Neuronal stem cell (in vitro differentiated cells): ENCODE measurements at places on chromosomes 12 and 14.
A peak's percentile ranks its signal among the peaks of the same experiment; 100 is the strongest.

- DNase-seq: no peak
Observed at GRCh38 chr14:67987606-67988005, 168.0 kb downstream of the RAD51B start.

- no peak for DNase-seq
Observed at GRCh38 chr12:40117818-40118217, 11.9 kb upstream of the SLC2A13 start.

DNA sequence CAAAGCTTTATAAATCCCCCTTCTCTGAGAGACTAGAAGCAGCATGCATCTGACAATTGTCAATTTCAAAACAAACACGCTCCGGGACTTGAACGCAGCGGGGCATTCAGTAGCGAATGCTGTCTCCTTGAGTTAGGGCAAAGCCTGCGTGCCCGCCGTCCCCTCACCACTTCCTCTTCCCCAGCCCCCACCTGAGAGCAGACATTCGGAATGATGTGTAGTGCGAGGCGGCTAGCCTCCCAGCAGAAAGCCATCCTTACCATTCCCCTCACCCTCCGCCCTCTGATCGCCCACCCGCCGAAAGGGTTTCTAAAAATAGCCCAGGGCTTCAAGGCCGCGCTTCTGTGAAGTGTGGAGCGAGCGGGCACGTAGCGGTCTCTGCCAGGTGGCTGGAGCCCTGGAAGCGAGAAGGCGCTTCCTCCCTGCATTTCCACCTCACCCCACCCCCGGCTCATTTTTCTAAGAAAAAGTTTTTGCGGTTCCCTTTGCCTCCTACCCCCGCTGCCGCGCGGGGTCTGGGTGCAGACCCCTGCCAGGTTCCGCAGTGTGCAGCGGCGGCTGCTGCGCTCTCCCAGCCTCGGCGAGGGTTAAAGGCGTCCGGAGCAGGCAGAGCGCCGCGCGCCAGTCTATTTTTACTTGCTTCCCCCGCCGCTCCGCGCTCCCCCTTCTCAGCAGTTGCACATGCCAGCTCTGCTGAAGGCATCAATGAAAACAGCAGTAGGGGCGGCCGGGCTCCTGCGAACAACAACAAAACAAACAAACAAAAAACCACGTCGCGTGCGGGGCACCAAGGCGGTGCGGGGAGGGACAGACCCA is 2.2 kb downstream of the PRMT8 start:
- no peak for DNase-seq

- no peak for DNase-seq
Observed at GRCh38 chr14:89910691-89911009, 43.9 kb downstream of the EFCAB11 start.

DNA sequence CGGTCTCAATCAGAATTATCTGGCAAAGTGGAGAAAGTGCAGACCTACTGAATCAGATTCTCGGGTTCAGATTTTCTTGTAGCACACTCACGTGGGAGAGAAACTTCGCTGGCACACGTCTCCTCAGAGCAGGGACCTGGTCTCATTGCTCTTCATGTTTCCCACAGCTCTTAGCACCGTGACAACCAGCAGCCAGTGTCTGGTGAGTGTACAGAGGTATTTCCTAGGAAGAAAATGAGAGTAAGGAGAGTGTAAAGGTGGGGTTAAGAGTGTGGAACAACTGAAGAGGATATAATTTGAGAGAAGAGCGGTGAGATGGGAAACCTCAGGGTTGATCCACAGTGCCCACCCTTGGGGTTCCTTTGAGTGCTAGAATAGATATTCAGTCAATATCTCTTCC is 89.2 kb downstream of the ARF6 start:
- DNase-seq: no peak

DNA sequence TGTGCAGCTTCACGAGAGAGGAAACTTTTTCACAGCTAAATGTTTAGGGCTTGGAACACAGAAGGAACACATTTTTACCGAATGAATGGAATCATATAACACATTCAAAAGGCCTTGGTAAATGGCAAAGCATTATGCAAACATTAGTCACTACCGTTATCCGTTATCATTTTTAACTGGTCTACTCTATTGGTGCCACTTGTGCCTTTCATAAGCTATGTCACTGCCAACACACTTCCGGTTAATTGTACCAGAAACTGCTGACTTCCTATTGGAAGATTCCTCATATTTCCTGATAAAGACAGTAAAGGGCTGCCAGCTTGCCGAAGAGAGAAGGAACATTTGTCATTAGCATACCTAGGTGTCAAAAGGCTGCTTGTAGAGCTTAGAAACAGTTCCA is 169.2 kb downstream of the APAF1 start:
- no peak for DNase-seq

- no peak for DNase-seq
Observed at GRCh38 chr14:61433169-61433568, 111.8 kb downstream of the PRKCH start.

GRCh38 chr14:92584220-92584619 is 70.6 kb downstream of the RIN3 start:
- DNase-seq: no peak

- DNase-seq: peak; percentile 11
Observed at GRCh38 chr14:93114713-93115068, 1.0 kb downstream of the ITPK1 start.

- DNase-seq: no peak
Observed at GRCh38 chr14:79742142-79742541, 469.2 kb downstream of the DIO2 start.

- DNase-seq: no peak
Observed at GRCh38 chr12:19431407-19432308, 7.6 kb upstream of the AEBP2 start.

DNA sequence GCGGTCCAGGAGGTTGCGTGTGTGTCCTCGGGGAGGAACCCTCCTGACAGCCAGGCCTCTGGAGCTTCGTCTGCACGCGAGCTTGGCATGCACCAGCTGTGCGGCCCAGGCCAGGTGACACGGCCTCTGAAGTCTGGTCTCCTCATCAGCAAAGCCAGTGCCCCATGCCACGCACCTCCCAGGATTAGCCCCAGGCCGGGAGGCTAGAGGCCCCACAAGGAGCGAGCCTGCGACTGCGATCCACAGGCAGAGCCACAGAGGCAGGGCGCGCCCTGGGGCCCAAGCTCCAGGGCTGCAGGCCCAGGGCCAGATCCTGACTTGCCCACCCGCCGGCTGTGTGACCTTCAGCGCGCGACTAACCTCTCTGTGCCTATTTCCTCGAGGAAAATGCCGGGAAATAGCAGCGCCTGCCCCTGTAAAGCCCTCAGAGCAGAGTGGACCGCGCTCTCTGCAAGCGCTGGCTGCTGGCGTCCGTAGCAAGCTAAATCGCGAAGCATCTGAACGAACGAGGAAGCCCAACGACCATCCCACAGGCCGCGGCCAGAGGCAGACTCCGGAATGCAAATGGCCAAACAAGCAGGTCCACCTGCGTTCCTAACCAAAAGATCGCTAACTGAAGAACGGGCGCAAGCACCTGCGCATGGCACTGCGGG is 492 bp upstream of the BTBD6 start:
- no peak for DNase-seq

GRCh38 chr12:72178871-72179270 is 93.3 kb upstream of the TRHDE start:
- DNase-seq: no peak

- DNase-seq: no peak
Observed at GRCh38 chr14:50008974-50009373, 107.4 kb downstream of the VCPKMT start.

- no peak for DNase-seq
Observed at GRCh38 chr12:131808744-131809371, 19.3 kb upstream of the MMP17 start.

DNA sequence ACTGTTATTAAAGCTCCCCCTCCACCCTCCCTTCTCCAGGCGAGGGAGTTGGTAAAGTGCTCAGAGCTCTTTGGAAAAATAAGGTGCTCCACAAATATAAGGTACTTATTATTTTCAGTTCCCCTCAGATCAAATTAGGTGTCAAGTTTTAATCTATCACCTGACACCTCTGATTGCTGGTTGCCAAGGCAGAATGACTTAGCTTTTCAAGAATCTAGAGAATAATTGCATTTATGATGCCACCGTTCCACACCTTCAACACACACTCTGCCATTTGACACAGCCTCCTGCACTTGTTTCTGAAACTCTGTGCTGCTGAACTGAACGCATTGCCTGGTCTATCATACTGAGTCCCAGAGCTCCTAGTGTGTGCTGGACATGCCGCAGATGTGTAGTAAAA is 128.6 kb downstream of the CRACR2A start:
- no peak for DNase-seq

GRCh38 chr12:46303039-46303666 is 34.3 kb upstream of the SLC38A1 start:
- DNase-seq: no peak

DNA sequence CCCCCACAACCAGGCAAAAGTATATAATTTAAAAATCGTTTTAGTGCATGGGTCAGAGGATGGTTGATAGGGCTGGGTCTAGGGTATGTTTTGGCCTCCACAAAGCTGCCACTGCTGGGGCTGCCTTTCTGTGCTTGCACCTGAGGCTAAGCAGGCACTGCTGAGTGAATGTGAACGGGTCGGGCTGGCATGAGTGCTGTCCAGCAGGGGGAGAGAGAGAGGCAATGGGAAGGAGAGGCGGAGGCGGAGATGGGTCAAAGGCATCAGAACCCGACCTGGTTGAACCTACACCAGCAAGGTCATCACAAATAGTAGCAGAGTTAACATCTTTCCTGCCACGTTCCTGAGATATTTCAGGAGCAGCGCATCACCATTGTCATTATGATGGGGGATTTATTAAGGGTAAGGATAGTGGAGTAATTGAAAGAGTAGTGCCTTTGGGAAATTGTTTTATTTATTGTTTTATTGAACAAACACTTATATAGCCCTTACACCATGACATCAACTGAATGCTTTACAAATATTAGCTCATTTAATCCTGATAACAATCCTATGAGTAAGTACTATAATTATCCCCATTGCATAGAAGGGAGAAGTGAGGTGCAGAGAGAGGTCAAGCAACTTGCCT is 5.8 kb upstream of the NRXN3 start:
- peak; percentile 54 for DNase-seq

GRCh38 chr12:67339530-67339929 is 70.4 kb downstream of the CAND1 start:
- no peak for DNase-seq

DNA sequence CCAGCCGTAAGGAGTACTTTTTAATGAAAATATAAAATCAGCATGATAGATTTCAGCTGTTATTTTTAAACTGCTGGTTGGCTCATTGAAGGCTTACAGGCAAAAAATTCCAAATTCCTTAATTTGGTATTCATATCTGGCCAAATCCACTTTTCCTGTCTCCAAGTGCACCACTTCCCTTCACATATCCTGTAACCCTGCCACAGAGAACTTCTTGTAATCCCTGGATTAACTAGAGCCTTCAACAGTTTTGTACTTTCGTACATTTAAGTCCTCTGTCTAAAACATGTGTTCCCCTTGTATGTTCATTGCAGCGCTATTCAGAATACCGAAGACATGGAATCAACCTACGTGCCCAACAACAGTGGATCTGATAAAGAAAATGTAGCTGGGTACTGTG is 9.6 kb downstream of the PUS7L start:
- DNase-seq: no peak

- DNase-seq: no peak
Observed at GRCh38 chr14:65686761-65687160, 274.2 kb downstream of the FUT8 start.

DNA sequence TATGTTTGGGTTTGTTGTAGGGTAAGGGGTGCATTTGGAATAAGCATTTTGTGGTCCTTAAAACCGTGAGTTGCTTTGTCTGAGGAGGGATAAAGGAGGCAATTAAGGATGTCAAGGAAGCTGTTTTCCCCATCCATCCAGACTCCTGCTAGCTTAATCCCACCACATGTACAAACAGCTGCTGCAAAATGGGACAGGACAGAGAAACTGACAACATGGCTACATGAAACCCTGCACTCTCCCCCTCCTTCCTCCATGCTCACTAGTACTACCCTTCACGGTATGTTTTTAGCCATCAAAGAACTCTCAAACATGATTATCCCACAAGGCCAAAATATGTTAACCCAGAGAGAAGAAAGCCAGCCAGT is 20.6 kb downstream of the ST8SIA1 start:
- no peak for DNase-seq

DNA sequence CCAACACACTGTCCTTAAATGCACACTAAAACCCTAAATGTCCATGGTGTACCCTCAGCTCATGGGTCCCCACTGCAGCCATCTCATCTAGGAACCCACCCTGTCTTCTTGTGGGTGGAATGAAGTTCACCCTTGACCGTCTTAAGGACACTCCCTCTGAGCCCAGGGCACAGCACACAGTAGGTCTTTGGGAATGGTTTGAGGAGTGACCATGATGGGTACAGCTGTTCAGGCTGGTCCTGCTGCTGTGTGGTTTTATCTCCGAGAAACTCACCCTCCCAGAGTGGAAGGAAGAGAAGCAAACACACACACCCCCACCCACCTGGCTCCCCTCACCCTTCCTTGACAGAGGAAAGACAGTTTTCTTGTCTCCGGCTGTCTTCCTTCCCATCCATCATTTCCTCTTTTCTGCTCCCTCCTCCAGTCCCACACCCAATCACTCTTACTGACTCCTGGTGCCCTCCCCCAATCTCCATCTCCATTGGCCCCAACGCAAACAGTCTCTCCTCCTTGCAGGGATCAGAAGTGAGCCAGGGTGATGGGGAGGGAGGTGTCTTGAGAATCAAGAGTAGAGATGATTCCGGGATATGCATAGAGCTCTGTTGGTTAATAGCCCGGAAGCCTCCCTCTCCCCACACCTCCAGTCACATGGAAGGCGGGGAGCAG is 105.9 kb upstream of the LHX5 start:
- DNase-seq: no peak

- no peak for DNase-seq
Observed at GRCh38 chr12:44002607-44003006, 166.7 kb downstream of the TMEM117 start.

GRCh38 chr12:83932011-83932410 is 980.6 kb downstream of the SLC6A15 start:
- no peak for DNase-seq

DNA sequence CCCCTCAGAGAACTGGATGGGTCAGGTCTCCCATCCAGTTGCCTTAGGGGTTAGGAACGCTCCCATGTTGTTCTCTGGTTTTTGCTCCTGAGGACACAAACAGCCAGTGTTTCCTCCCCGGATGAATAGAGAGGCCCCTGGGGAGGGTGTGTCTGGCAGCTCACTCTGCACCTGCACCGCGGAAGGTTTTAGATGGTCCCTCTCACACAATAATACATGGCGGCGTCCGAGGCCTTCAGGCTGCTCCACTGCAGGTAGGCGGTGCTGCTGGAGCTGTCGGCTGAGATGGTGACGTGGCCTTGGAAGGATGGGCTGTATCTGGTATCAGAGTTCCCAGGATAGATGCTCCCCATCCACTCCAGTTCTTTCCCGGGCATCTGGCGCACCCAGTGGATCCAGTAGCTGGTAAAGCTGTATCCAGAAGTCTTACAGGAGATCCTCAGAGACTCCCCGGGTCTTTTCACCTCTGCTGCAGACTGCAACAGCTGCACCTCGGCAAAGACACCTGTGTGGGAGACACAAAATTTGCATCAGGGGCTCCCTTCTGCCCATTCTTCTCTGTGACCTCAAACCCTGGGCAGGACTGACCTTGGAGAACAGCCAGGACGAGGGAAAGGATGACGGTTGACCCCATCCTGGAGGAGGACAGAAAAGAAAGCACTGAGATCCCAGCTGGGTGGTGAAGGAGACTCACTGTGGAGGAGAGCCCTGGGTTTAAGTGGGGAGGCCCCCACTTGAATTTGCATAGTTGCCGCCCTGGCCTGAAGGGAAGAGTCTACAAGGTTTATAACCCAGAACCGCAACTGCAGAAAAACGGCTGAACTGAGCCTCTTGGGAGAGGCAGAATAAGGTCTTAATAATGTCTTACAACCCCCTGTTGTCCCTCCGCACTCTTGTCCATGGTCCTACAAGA is 1324.8 kb downstream of the TMEM121 start:
- no peak for DNase-seq

GRCh38 chr12:79302162-79302814 is 388.5 kb downstream of the PAWR start:
- no peak for DNase-seq
